Activated naive CD8-positive, alpha-beta T cell treated with anti-CD3 and anti-CD28 coated beads for 36 hours (primary cell): ENCODE measurements at places on chromosomes 16 and 17.

DNA sequence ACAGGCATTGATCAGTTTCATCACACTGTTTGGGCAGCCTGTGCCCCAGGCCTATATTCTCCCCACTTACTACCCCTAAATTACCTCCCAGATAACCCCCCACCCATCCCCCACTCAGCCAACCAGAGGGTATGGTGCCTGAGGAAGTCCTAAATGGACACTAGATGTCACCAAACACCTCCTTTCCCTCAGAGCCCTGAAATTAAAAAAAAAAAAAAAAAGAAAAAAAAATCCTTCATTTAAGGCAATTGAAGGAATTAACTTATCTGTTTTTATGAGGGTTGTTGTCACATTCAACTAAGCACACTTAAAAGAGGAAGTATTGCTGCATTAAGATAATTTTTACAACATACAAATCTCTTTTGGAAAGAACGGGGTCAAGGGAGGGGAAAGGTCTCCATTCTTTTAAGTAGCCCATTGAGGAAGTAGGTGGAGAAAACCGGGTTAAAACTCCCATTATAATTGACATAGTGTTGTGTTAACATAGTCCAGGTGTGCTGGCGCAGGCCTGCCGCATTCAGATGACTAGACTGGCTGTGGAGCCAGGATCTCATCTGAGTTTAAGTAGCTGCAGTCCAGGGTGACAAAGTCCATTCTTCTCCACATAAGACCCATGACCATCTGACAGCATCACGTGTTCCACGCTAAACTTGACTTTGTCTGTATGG lies 46.3 kb downstream of the SNX11 start:
- DNase-seq, result peak; percentile 13

DNA sequence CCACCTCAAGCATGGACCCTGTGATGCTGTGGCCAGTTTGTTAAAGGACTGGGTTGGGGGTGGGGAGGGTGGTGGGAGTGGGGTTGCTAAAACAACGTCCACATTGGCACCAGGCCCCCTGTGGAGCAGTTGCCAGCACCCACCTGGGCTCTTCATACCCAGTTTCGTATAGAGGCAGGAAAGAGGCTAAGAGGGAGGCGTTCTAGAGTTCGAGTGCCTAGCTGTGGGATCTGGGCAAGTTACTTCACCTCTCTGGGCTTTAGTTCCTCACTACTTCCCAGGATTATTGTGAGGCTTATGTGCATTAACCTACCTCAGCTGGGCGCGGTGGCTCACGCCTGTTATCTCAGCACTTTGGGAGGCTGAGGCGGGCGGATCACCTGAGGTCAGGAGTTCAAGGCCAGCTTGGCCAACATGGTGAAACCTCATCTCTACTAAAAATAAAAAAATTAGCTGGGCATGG lies 1.4 kb downstream of the MFAP4 start:
- DNase-seq, result no peak

DNA sequence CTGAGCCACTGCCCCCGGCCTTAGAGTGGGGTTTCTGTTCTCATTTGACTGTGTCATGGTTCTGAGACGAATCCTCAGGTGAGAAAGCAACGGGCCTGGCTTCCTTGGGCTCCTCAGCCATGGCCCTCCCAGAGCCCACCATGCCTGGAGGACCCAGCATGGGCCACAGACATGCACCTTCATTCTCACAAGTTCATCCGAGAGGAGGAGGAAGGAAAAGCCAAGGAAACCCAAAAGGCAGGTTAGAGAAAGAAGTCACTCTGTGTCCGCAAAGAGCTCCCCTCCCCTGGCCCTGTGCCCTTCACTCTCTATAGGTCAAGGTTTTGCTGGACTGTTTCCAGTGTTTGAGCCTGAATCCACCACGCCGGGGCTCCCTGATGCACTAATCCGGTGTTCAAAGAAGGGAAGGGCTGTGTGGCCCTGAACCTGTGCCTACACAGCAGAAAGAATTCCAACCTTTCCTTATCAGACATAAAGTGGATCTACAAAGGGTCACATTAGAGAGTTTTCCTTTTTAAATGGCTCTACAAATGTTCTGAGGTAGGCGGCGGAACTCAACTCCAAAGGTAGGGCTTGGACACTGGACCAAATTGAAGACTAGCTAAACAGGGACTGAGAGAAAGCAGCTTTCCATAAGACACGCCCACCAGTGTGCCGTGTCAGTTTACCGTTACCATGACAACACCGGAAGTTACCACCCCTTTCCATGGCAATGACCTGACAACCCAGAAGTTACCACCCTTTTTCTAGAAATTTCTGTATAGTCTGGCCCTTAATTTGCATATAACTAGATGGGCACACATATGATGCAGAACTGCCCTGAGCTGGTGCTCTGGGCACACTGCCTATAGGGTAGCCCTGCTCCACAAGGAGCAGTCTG lies 15.9 kb upstream of the PECAM1 start:
- DNase-seq, result no peak

- no peak for DNase-seq
Observed at GRCh38 chr16:51407199-51407598, 256.1 kb upstream of the SALL1 start.

DNA sequence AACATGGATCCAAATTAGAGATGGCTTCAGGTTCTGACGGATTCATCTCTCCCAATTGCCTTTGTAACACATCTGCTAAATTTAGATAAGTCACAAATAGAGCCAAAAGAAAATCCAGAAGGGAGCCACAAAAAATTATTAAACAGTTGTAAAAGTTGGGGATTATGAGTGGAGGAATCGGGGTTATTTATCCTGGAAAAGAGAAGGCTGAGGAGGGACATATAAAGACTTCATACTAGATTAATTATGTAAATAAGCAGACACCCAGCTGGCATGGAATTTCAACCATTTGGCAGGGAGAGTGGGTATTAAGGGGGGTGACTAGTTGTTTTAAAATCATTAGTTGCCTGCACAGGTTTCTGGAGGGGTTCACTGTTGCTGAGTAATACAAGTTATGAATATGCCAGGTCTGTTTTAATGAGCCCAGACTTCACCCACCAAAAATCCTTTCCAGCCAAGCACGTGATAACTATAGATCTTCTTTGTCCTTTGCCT lies 89.6 kb downstream of the CDH13 start:
- DNase-seq, result no peak

- DNase-seq, result no peak
Observed at GRCh38 chr16:66227766-66228530, 138.5 kb upstream of the CDH5 start.

DNA sequence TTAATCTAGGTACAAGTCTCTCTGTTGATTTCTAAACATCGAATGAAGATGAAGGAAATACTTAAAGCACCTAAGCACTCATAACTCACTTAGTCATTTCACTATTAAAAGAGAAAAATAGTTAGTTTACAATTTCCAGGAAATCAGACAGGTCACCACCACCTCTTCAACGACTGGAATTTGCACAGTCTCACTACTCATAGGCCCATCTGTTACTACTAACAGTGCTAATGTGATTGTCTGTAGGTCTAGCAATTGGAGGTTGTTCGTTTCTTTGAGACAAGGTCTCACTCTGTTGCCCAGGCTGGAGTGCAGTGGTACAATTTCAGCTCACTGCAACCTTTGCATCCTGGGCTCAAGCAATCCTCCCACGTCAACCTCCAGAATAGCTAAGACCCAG lies 444.6 kb downstream of the MAF start:
- DNase-seq, result no peak

DNA sequence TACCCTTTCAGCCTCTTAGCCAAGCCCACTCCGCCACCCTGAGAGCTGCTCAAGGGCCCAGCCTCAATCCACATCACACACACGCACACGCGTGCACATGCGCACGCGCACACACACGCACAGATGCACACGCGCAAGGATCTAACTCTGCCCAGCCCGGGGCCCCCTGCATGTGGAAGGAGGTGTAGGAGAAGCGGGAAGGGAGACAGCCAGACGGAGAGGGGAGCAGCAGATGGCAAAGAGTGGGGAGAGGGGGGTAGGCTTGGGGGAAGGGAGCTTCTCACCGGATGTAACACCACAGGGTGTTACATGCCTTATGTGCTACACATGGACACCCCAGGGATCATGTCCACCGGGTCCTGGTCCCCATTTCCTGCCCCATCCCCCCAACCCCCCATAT lies 15.3 kb downstream of the DLG4 start:
- no peak for DNase-seq

- DNase-seq, result no peak
Observed at GRCh38 chr16:22397464-22397863, 23.0 kb upstream of the CDR2 start.

DNA sequence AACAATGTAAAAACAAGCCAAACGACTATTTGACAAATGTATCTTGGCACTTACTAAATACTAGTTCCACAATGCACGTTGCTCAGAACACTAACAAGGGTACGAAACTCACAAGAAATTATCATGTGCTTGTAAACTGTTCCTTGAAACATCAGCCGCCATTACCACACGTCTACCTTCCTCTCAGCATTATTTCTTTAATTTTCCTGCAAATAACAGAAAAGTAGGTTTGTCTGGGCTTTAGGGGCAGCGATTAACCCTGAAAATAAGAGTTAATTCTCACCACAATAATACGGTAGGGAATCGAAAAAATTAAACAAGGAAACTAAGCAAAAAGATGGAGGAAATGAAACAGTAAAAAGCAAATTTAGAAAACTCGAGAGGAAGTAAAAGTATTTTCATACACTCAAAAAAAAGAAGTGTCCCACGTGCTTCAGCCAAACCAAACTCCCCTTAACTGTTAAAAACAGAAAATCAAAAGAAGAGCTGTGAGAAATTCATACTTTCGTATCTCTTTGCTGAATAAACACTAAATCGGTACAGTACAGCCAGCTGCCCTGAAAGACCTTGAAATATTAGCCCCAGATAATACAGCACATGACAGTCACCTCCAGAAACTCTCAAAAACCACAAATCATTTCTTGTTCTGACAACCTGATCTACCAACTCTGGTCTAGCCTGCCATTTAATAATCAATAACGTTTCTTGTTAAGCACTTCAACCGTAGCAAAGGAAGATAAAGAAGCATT lies 1.2 kb downstream of the ARHGAP17 start:
- DNase-seq, result no peak

GRCh38 chr17:57071991-57072944 lies 12.8 kb upstream of the AKAP1 start:
- DNase-seq, result no peak

GRCh38 chr16:87295259-87295658 lies 21.9 kb downstream of the C16orf95 start:
- DNase-seq, result no peak

DNA sequence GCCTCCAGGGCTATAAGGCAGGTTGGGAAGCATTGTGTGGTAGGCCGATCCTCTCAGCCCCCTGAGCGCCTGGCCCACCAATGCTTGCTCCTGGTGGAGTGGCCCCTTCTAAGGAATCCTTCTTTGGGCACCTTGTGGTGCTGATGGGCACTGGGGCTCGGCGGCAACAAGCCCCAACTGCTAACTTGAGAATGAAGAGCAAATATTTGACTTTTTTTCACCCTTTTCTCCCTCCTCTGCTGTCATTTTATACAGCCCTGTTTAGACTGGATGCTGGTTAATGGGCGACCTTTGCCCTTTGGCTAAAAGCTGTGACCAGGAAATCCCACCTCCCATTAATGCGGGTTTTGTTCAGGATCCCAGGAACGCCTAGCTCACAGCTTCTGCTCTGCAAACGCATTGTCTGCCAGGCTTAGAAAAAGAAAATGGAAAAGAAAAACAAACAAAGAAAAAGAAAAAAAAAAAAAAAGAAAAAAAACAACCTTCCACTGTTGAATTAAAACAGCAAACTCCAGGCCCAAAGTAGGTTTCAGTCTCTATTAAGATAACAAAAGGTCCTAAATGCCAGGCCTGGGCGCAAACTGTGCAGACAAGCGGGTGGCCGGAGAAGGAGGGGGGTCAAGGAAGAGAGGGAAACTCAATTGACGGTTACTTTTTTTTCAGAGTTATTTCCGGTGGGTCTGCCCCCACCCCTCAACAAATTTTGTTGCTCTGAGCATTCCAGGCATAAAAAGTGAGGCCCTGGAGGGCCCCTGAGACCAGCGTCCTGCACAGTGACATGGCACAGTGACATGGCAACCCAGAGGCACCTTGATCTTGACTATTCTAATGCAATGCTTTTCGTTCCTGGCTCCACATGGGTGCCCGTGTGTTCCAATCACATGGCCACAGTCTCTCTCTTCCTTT lies 301.4 kb downstream of the MAF start:
- no peak for DNase-seq

DNA sequence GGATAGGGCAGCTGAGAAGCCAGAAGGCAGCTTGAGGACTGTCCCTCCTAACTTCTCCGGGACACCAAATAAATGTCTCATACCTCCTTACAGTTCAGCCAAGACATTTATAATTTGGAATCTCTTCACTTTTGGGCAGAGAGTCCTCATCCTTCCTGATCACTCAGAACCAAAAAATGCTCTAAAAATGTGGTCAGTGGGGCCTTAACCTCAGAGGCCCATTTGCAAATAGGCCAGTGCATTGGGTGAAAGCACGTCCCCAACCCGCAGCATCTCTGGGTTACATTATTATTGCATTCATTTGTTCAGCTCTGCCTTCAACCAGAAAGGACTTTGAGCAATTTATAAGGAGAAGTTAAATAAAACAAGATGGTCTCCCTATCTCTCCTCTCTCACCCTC lies 112.4 kb upstream of the IRX3 start:
- no peak for DNase-seq

DNA sequence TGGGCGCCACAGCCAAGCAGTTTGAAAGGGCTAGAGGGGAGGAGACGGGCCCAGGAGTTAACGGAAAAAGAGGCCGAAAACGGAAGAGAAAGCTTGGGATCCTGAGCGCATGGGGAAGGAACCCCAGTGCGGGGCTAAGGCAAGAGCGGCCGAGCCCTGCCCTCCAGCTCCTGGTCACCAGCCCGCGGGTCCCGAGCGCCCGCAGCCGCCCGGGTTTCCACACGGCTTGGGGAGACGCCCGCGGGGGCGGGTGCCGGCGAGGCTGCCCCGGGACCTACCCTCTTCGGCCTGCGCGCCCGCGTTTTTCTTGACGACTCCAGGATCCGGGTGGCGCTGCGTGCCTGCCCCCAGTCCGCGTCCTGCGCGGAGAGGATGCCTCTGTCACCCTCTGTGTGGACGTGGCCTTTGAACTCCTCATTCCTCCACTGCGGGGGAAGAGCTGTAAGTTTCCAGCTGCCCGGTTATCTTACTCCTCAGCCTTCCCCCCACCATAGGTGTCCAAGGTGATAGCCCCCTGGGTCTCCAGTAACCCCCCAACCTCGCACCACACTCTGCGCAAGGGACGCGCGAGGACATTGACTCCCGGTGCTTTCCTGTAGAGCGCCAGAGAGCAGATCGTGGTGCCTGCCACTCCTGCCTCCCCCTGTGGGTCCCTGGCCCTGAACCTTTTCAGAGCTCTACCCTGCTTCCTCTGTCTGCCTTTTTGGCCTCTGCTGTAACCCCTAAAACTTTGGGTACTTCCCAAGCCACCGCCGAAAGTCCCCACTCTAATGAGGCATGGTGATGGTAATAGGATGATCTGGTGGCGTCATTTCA lies 1.7 kb upstream of the CDH11 start:
- DNase-seq, result no peak

DNA sequence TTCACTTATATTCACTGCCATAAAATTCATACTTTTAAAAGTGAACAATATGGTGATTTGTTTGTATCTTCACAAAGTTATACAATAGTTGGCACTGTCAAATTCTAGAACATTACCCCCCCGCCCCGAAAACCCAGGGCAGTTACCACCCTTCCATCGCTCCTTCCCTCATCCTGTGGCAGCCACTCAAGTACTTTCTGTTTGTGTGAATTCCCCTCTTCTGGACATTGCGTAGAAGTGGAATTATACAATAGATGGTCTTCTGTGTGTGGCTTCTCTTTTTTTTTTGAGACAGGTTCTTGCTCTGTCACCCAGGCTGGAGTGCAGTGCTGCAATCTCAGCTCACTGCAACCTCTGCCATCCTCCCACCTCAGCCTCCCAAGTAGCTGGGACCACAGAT lies 58.6 kb downstream of the SPECC1 start:
- no peak for DNase-seq

GRCh38 chr17:40564195-40564882 lies 933 bp downstream of the CCR7 start:
- peak; percentile 56 for DNase-seq
